GM23248 (cell line): ENCODE measurements at places on chromosomes 7 and 10. TPM values are rescaled to one million over a fixed set of nuclear protein-coding genes. Genes with fewer than 3 reads are reported as not detected.

The ANXA7 gene
- total RNA-seq = 118 and 152 TPM in 2 replicates

The FAM237B gene
- total RNA-seq = not detected in 2 replicates

The C10orf67 gene
- under 0.01 and 0.25 TPM in 2 replicates for total RNA-seq

The HSPA12A gene
- 4.8 and 4.9 TPM in 2 replicates for total RNA-seq

The SCART1 gene
- 0.65 and 2.1 TPM in 2 replicates for total RNA-seq

The NUPR2 gene
- total RNA-seq = not detected in 2 replicates

The FAM25G gene
- total RNA-seq = not detected in 2 replicates

The CFAP70 gene
- total RNA-seq = 0.38 and 0.43 TPM in 2 replicates

The ANKRD1 gene
- total RNA-seq = 8.3 and 10.9 TPM in 2 replicates

The TSPAN13 gene
- total RNA-seq = 4.2 and 6.2 TPM in 2 replicates

The FAM107B gene
- total RNA-seq = 5.2 and 5.3 TPM in 2 replicates

The ZFAND4 gene
- total RNA-seq = 5.2 and 8.1 TPM in 2 replicates

The SLC16A9 gene
- not detected in 2 replicates for total RNA-seq

The POLR2J2 gene
- 0.43 and 0.51 TPM in 2 replicates for total RNA-seq

The ACHE gene
- not detected in 2 replicates for total RNA-seq

The ACBD5 gene
- 22.3 and 25.0 TPM in 2 replicates for total RNA-seq

The MCM10 gene
- total RNA-seq = 3.4 and 5.2 TPM in 2 replicates

The DDC gene
- total RNA-seq = not detected in 2 replicates

The SEPTIN14 gene
- total RNA-seq = not detected in 2 replicates

The SLC26A5 gene
- total RNA-seq = not detected in 2 replicates

The PDZD7 gene
- total RNA-seq = 0.54 TPM in 1 of 2 replicates, not detected in the other

The JAKMIP3 gene
- total RNA-seq = not detected in 2 replicates
